ENCODE measurements at places on chromosomes 7 and 10.

- no peak for DNase-seq
Measured at GRCh38 chr10:112721080-112721698, 228.9 kb upstream of the TCF7L2 start.

- no peak for DNase-seq
Measured at GRCh38 chr7:116994611-116995010, 41.3 kb downstream of the ST7 start.

DNA sequence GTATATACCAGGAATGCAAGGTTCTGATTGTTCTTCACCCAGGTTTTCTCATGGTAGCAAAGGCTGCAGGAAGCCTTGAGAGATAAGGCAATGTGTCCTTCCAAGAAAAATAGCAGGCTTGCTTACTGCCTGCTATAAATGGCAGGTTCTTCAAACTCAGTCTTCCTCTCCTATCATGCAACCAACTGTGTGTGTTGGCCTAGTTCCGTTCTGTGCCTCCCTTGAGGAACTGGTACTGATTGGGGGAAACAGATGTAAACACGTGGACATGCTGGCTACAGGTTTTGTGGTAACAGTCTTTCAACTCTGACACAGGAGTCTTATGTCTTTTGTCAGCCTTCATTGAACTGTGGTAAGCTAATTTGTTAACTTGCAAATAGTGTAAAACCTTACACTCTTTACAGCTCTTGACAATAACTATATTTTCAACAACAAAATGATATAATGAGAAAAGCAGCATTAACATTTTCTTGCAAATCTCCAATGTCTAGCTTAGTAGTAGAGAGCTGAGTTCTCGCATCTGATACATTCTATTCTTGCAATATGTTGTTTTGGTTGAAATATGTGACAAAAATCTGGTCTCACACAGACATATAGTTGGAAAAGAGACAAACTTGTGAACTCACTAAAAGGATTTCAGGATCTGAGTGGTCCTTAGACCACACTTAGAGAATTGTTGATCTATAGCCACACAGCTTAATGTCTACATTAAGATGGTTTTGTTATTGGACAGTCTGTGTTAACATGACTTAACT, 54.7 kb upstream of the LSM8 start:
- no peak for DNase-seq

DNA sequence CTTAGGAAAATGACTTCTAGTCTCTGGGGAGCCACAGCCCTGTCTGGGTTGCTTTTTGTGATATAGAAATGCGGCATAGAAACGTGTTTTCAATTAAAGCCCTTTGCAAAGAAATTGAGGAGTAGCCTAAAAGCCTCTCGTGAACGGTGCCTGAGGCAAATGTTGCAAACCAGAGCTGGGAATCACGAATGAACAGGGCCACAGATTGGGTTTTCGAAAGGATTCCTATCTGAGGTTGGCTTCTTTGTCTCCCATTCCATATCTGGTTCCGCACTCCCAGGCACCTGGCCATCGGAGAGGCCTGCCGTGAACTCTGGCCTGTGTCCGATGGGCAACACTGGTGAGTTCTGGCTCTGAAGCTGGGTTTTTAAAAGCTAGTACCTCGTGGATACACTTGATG, 221.6 kb downstream of the TCF7L2 start:
- DNase-seq = no peak

GRCh38 chr10:102795453-102796406, 41.5 kb downstream of the CYP17A1 start:
- no peak for DNase-seq

DNA sequence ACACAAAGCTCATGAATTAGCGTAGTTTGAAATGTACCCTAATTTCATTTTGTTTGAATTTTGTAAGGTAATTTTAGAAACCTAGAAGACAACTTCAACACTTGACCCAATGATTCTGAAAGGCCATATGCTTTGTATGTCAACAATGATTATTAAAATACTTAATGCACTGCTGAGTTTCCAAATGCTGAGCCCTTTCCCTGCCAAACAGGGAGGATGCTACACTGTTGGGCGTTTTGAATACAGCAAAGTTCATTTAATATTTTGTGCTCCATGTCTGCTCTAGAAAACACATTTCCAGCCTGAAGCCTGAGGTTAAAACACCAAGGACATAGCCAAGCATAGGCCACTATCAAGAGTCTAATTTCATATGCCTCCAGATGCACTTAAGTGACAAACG, 99.8 kb downstream of the ICA1 start:
- no peak for DNase-seq

GRCh38 chr7:68364886-68365625, 1233.2 kb upstream of the AUTS2 start:
- DNase-seq = no peak

- no peak for DNase-seq
Measured at GRCh38 chr7:31741852-31742251, 54.8 kb downstream of the PPP1R17 start.

DNA sequence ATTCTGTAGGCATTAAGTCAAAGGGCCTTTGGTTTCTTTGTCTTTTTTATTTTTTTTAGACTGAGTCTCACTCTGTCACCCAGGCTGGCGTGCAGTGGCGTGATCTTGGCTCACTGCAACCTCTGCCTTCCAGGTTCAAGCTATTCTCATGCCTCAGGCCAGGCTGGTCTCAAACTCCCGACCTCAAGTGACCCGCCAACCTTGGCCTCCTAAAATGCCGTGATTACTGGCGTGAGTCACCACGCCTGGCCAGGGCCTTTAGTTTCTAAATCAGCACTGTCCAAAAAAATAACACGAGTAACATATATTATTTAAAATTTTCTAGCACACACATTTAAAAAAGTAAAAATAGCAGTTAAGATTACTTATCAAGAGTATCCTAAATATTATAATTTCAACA, 11.1 kb upstream of the ACSL5 start:
- DNase-seq = no peak

- no peak for DNase-seq
Measured at GRCh38 chr10:90718182-90718581, 139.7 kb downstream of the HTR7 start.

- no peak for DNase-seq
Measured at GRCh38 chr7:43658718-43659548, 70.4 kb downstream of the COA1 start.

DNA sequence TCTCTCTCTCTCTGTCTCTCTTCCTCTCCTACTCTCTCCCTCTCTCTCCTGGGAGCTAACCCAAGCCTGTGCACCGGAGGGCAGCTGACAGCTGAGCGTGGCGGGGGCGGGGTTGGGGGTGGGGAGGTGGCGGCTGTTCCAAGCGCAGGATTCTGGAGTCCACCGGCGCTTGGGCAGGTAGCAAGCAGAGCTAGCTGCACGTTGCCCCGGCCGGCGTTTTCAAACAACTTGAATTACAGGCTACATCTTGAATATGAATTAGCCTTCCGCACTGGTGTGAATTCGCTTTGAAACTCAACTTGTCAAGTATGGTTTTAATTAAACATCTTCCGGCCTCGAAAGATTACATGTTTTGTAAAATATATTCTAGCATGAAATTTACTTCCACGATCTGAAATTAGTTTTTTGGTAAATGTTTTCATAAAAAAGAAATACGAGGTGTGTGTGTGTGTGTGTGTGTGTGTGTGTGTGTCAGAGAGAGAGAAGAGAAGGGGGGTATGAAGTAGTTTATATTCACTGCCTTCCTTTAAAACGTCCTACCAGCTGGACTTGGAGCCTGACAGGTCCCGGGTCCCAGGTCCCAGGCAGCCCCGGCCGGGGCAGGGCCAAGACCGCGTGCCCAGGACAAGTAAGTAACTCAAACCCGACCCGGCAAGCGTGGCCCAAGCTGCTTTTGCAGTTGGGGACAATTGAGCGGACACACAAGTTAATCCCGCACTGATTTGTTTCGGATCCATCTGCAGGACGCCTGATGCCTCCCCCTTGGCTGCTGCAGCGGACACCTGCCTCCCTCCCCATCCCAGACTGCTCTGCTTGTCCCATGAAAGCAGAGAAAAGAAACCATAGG, 9.0 kb upstream of the DLX6 start:
- DNase-seq = no peak

- DNase-seq = no peak
Measured at GRCh38 chr10:30045961-30046360, 13.4 kb downstream of the JCAD start.

GRCh38 chr7:23055582-23056178, 41.8 kb upstream of the HYCC1 start:
- peak; percentile 30 for DNase-seq

GRCh38 chr7:34066411-34066810, 161.1 kb downstream of the BMPER start:
- DNase-seq = no peak

GRCh38 chr7:35819310-35819709, 18.5 kb downstream of the SEPTIN7 start:
- no peak for DNase-seq

- DNase-seq = no peak
Measured at GRCh38 chr10:79244068-79244442, 103.2 kb upstream of the PPIF start.

DNA sequence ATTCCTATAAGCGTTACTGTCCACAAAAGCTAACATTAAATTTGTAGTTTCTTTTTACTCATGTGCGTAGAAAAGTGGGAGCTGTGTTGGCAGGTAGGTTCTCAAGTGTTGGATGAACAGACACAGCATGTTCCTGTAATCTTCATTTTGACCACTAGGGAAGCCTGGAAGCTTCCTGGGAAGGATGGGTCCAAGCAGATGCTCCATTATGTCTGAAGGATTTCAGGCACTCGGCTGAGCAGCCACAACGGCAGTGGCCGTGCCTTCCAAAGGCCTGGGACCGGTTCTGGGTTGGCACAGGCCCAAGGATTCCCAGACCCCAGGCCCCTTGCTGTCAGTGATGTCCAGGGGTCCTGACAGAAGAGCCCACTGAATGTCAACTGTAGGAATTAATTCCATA, 386.3 kb downstream of the TNS3 start:
- DNase-seq = no peak

DNA sequence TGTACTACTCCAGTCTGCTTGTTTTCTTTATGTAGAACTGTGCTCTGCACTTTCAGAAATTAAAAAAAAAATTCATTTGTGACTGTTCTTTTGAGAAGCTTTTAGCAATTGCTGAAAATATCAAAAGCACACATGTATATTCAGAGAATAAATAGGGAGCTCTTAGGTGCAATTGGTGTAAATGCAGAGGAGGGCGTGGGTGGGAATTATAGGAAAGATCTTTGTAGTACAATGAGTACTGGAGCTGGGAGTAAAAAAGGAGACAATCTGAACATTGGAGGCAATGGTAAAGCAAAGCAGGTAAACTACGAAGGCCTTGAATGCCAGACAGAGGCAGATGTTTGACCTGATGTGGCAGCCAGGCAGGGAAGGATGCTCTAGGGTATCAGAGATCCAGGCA, 267.5 kb downstream of the SORCS3 start:
- DNase-seq = no peak

- no peak for DNase-seq
Measured at GRCh38 chr10:114386452-114386851, 17.9 kb downstream of the AFAP1L2 start.

- no peak for DNase-seq
Measured at GRCh38 chr10:583433-583832, 106.0 kb downstream of the DIP2C start.

DNA sequence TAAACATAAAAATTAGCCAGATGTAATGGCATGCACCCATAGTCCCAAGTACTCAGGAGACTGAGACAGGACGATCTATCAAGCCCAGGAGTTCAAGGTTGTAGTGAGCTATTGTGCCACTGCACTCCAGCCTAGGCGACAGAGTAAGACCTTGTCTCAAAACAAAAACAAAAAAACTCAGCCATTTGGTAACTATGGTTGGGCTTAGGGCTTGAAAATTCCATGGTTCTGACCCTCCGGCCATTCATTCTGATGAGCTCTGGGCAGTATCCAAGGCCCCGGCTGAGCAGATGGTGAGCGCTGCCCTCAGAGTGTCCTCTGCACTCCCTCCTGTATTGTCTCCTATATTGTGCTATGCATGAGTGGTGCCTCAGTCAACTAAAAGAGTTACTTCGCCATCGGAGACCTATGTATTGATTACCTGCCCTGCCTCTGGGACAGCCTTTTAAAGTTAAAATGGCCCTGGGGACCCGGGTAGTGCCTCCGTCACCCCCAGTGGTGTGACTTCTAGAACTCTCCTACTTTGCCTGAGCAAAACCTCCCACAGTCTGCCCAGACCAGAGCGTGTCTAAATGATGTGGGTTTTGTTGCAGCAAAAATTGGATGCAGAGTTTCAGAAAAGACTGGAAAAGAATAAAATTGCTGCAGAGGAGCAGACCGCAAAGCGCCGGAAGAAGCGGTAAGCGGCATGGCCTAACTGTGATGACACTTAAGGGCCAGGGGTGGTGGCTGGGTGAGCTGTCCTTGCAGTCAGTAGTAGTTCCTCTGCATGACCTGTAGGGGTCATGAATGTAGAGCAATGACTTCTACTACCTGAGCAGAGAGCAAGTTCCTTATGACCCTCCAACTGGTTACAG, 8.1 kb downstream of the PRKRIP1 start:
- DNase-seq = peak; percentile 25

- no peak for DNase-seq
Measured at GRCh38 chr7:79782256-79782655, 328.8 kb upstream of the MAGI2 start.

Data from stimulated activated CD4-positive, alpha-beta T cell treated with anti-CD3 and anti-CD28 coated beads, Interleukin-12 subunit alpha, Interleukin-12 subunit beta, amount 100 ng/mL, for 4 hours (primary cell).